RPMI7951 (cell line): ENCODE measurements at places on chromosomes 2 and 18.

DNA sequence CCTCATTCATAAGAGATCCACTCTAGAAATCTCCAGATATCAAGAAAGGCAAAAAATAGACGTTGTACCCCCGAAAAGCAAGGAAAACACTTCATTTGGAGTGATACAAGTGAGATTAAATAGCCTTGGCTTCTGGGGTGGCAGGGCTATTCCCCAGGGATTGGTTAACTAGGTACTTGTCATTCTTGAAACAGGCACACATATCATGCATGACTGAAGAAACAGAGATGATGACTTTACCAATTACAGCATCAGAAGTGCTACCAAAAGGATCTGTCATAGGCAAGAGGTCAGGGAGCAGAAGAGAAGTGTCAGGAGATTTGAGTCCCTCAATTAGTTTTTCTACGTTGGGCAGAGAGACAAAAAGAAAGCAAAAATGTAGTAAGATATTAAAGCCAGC is 45.2 kb upstream of the NFU1 start:
- no peak for DNase-seq

GRCh38 chr2:200751786-200752185 is 59.9 kb upstream of the BZW1 start:
- DNase-seq: no peak

- no peak for DNase-seq
Measured at GRCh38 chr2:100396483-100396882, 21.0 kb downstream of the CHST10 start.

GRCh38 chr2:37526323-37526722 is 145.1 kb downstream of the CDC42EP3 start:
- peak; percentile 33 for DNase-seq

GRCh38 chr18:12295389-12296086 is 12.5 kb upstream of the TUBB6 start:
- peak; percentile 69 for DNase-seq
